ENCODE measurements at places on chromosomes 6 and 20.

- no peak for DNase-seq
These were observed 14.0 kb downstream of the GCNT2 start for GRCh38 chr6:10535193-10535592.

DNA sequence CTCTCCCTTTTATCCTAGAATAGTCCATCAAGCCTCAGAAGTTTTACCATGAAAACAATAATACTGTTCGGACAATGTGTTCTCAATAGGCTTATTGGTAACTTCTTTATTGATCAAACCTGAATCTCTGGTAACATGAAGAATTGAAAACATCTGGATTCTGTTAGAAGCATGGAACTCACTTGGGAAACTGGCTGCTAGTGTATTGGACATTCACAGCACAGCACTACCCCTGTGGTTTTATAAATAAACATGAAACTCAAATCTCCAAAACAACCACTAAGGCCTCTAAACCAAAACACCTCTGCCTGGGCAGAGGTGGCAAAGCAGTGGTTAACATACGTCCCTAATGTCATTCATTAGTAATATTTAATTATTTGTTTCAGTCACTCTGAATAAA is 157.6 kb upstream of the KCNQ5 start:
- DNase-seq = no peak

- no peak for DNase-seq
These were observed 54.3 kb downstream of the TCP11 start for GRCh38 chr6:35086636-35087360.

- DNase-seq = peak; percentile 58
These were observed 44.0 kb downstream of the EFCAB8 start for GRCh38 chr20:32902456-32903420.

GRCh38 chr6:89952105-89952671 is 57.9 kb downstream of the GJA10 start:
- no peak for DNase-seq

- no peak for DNase-seq
These were observed 10.7 kb downstream of the PPIL1 start for GRCh38 chr6:36863670-36864540.

GRCh38 chr20:58868795-58869194 is 16.3 kb downstream of the GNAS start:
- peak; percentile 44 for DNase-seq

DNA sequence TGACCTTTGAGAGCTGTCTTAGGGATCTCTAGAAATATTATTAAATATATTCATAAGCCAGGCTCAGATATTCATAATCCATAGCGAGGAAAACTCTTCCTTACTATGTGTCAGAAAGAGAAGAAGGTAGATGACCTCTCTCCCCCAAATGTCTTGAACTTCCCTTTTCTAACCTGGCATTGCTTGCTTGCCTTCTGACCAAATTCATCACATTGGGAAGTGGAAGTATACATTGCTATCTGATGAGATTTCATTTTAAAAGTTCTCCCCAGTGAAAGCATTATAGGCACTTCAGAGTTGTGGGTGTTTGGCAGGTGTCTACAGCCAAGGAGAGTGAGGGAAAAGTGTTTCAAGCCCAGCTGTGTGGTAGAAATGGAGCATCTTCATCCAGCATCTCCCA is 197.3 kb downstream of the ZFAND3 start:
- no peak for DNase-seq

- no peak for DNase-seq
These were observed 6.3 kb upstream of the CDSN start for GRCh38 chr6:31126396-31127175.

GRCh38 chr6:167227984-167228383 is 63.1 kb upstream of the UNC93A start:
- DNase-seq = no peak

DNA sequence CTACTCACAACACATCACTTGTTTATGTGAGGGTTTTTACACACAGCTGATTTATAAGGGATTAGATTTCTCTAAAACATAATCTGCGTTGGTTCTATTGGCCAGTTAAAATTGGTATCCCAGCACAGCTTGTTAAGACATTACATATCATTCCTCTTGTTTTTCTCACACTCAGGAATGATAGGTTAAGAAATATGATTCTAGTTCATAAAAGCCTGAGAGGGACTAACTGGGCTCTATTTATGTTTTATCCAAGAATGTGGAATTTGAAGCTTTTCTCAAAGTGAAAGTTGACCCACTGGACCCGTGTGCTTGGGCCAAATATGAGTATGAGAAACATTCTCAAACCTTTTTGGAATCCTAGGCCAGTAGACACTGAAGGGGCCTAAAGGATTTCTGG is 117.3 kb downstream of the TMEM170B start:
- no peak for DNase-seq

GRCh38 chr6:94548201-94548600 is 1029.1 kb upstream of the MANEA start:
- DNase-seq = no peak

- DNase-seq = no peak
These were observed 12.8 kb downstream of the KIAA0408 start for GRCh38 chr6:127446356-127446755.

DNA sequence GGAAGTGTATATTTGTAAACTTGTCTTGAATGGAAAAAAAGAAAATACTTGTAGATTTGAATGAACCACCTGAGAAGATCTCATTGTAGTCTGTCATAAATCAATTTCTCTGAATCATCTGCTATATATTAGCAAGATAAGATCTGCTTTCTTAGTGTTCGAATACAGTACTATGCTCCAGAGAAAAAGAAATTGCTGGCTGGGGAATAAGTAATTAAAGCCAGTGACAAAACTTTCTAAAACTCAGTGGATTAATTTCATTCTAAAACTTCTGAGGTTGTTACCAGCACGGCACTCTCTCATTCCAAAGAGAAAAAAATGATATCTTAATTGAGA is 22.4 kb upstream of the MROH8 start:
- DNase-seq = no peak

DNA sequence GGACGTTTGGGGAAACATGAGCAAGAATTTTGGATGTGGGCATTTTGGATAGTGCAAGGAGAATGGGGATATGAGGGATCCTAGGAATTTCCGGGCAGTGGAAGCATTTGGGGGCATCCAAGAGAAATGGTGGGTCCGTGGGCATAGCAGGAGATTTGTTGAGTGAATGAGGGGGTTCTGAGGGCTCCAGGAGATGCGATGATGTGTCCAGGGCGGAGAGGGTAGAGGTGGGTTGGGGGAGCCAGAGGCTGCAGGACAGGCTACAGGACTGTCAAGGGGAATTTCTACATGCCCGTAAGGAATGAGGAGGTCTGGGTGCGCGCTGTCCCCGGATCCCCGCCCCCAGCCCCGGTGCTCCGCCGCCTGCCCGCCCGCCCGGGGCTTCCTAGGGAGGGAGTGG is 364 bp downstream of the FRS3 start:
- no peak for DNase-seq

DNA sequence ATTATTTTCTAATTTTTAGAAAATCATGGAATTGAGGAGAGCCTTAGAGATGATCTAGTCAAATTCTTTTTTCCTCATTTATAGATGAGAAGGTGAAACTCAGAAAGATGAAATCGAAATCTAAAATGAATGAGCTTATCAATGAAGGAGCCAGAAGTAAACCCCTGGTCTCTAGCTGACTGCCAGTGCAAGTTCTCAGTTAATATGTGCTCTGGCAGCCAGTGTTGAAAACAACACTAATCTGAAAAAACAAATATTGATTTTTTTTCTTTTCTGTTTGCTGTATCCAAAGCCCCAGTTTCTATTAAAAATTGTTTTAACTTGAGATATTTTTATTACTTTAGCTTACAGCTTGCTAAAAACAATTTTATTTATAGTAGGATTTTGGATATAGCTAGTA is 21.5 kb upstream of the PBOV1 start:
- DNase-seq = no peak

DNA sequence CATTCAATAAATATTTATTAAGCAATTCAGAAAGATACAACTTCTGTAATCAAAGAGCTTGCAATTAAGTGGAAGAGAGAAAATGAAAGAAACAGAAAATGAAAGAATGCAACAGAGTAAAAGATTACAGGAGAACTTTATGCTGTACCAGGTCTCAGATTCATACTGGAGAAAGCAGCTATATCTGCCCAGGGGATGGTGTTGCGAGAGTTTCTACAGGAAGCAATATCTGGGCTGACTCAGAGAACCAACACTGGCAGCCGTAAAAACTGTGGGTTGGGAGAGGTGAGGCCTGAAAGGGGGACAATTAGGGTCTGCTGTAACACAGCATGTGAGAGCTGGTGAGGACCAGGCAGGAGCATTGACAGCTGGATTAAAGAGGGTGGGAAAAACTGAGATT is 256.7 kb upstream of the TCF21 start:
- DNase-seq = no peak

GRCh38 chr6:12051861-12052368 is 39.8 kb downstream of the HIVEP1 start:
- DNase-seq = no peak

DNA sequence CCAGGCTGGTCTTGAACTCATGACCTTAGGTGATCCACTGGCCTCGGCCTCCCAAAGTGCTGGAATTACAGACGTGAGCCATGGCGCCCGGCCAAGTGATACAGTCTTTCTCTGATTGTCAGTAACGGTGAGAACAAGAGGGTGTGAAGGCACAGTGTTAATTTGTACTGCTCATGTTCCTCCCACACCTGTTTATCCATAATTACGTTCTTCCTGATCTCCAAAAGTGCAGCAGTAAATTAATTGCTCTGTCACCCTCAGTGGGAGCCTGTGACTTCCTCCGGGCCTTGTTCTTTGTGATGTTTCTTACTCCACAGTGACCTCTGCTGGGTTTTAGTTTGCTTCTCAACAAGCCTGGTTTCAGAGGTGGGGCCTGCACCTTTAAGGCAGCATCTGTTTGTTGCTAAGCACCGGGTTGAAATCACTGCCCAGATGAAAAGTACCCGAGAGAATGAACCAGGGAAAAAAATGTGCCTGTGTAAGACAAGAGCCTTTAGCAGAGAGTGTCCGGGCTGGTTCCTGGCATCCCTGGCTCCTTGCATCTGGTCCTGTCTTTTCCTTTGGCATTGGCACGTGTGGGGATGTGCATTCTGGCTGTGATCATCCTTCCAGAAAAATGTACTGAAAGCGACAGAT is 89.1 kb upstream of the CLDN20 start:
- DNase-seq = peak; percentile 79

GRCh38 chr20:49976542-49976941 is 6.2 kb upstream of the SNAI1 start:
- no peak for DNase-seq

DNA sequence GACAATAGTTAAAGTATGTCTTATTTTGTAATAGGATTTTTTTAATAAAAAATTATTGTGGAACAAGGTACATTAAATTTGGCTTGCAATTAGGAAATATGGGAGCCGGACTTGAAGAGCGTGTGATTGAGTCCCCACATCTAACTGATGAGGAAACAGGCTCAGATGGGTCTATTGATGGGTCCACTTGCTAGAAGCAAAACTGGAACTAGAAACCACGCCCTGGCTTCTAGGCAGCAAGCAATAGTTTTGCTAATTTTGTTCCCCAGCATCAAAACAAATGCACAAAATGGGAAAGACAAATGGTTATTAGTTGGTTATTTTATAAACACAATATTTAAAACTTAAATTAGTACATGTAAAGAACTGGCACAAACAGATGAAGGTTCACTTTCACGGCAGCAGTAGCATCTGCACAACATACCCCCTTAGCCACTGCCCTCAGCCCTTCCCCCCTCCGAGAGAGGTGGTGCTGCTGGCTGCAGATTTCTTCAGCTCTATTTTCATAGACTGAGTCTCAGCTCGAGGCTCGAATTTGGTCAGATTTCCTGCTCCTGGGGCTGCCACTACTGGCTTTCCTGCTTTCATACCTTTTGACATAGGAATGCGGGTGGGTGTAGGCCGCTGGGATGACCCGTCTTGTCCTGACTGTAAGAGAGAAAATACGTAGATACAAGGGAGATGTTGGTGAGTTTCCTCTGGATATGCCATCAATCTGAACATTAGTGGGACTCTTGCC is 23.8 kb upstream of the TMEM30A start:
- no peak for DNase-seq

GRCh38 chr20:54148947-54149764 is 24.6 kb downstream of the CYP24A1 start:
- DNase-seq = no peak

- DNase-seq = no peak
These were observed 6.9 kb upstream of the RRBP1 start for GRCh38 chr20:17688965-17689364.

DNA sequence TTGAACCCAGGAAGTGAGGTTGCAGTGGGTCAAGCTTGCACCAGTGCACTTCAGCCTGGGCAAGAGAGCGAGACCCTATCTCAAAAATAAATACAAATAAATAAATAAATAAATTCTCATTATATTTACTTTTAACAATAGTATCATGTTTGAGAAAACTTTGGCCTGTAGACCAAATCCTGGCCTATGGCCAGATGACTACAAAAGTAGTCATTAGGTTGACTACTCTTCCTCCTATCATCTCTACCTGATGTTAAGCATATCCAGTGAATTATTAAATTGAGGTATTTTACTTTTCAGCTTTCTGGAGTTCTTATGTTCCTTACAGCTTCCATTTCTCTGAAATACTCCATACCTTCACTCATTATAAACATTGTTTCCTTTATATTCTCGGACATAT is 280.6 kb downstream of the LAMA2 start:
- DNase-seq = no peak

DNA sequence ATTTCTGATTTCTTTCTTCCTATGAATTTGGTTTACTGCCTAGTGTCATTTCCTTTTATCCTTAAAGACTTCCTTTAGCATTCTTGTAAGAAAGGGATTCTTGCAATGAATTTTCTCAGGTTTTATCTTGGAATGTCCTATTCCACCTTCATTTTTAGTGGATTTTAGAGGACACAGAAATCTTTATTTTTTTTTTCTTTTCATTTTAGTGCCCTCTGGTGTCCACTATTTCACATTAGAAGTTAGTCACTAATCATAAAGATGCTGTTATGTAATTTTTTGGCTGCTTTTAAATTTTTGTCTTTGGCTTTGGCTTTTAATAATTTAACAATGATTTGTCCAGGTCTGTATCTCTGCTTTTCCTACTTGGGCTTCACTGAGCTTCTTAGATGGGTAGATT is 28.1 kb downstream of the LMBRD1 start:
- DNase-seq = no peak

All from hippocampal formation (tissue), 2 donors.